ENCODE measurements at places on chromosomes 12 and 14. TPM values are rescaled to one million over a fixed set of nuclear protein-coding genes. Genes with fewer than 3 reads are reported as not detected.

Gene KRT82
- total RNA-seq = not detected

- H3K27me3 ChIP-seq = no peaks in the 10 kb centered on the region
- peak overlapping the region; percentile 80 for H3K27ac ChIP-seq
- H3K4me3 ChIP-seq = peak overlapping the region; percentile 84
Measured at GRCh38 chr12:6767353-6768319, 1.5 kb downstream of the PTMS start.

DNA sequence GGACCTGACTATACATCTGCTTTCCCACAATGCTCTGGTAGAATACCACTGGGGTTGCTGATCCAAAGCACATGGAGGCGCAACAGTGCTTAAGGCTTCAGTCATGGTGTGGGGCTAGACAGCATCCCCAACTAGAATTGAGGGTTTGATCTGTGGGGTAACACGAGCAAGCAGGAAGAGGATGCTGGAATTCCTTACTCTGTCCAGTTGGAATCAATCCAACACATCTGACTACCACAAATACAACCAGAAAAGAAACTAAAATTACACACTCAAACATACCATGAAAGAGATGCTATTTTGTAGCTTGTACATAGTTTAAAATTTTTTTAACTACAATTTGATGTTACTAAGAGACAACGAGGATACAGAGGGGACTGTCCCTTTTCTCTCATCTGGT, 40.4 kb upstream of the GTF2A1 start:
- H3K4me3 ChIP-seq = no peak overlapping the region
- H3K36me3 ChIP-seq = no peaks in the 10 kb centered on the region
- no peak for DNase-seq
- H3K4me1 ChIP-seq = no peaks in the 10 kb centered on the region

GRCh38 chr14:74964787-74965485, 9.5 kb upstream of the PGF start:
- no peaks in the 10 kb centered on the region for H3K36me3 ChIP-seq
- no peak overlapping the region for H3K4me3 ChIP-seq
- no peaks in the 10 kb centered on the region for H3K27me3 ChIP-seq

DNA sequence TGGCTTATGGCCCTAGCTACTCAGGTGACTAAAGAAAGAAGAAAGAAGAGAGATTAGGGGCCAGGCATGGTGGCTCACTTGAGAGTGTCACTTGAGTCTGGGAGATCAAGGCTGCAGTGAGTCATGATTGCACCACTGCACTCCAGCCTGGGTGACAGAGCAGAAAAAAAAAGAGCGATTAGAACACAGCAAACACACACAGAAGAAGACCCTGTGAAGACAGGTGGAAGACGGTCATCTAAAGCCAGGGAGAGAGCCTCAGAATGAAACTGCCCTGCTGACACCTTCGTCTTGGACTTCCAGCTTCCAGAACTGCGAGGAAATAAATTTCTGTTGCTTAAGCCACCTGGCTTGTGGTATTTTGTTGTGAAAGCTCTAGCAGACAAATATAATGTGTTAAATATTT, 17.5 kb upstream of the PPP1CC start:
- no peaks in the 10 kb centered on the region for H3K36me3 ChIP-seq
- H3K27me3 ChIP-seq = no peaks in the 10 kb centered on the region
- no peak overlapping the region for H3K27ac ChIP-seq
- H3K4me1 ChIP-seq = no peaks in the 10 kb centered on the region
- no peak for DNase-seq
- no peak overlapping the region for H3K4me3 ChIP-seq

DNA sequence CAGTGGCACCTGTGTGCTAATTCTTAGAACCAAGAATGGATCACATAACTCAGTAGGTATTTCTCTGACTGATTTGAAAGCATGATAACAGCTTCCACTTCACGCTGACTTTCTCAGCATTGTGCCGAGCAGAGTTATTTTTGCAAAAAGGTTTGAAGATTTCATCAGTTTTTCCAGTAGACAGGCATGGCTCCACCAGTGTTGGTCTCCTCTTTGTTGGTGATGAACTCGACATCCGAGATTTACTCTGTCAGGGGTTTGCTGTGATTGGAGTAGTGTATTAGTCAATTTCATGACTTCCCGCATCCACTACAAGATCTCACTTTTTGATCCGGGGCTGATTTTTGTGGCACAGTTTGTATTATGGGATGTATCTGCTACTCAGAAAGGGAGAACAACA, 85.3 kb downstream of the PRKCH start:
- DNase-seq = no peak
- H3K27ac ChIP-seq = no peak overlapping the region
- no peaks in the 10 kb centered on the region for H3K36me3 ChIP-seq
- no peak overlapping the region for H3K4me3 ChIP-seq

Gene TMEM253
- 0.17 TPM for total RNA-seq

DNA sequence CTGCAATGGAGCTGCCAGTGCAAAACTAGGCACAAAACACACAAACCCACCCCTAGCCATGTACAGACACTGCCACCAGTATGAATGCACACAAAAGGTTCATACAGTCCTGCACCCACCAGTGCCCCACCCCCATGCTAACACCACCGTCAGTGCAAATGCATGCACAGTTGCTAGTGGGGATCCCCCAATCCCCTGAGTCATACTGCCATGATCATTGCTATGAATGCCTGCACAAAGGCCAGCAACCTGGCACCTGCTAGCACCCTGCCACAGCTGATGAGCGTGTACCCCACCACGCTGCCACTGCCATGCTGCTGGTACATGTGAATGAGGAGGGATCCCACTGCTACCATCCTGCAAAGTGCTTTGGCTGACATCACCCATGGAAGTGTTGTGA, 23.9 kb downstream of the PZP start:
- no peaks in the 10 kb centered on the region for H3K4me1 ChIP-seq
- H3K27ac ChIP-seq = no peak overlapping the region
- no peak overlapping the region for H3K4me3 ChIP-seq
- DNase-seq = no peak

GRCh38 chr12:48816143-48816854, 2.0 kb upstream of the CACNB3 start:
- H3K27ac ChIP-seq = no peak overlapping the region
- peak overlapping the region; percentile 87 for H3K4me3 ChIP-seq
- peaks cover 17% of the 10 kb centered on the region for H3K27me3 ChIP-seq
- H3K4me1 ChIP-seq = peaks cover 7% of the 10 kb centered on the region
- H3K36me3 ChIP-seq = no peaks in the 10 kb centered on the region
- no peak for DNase-seq

DNA sequence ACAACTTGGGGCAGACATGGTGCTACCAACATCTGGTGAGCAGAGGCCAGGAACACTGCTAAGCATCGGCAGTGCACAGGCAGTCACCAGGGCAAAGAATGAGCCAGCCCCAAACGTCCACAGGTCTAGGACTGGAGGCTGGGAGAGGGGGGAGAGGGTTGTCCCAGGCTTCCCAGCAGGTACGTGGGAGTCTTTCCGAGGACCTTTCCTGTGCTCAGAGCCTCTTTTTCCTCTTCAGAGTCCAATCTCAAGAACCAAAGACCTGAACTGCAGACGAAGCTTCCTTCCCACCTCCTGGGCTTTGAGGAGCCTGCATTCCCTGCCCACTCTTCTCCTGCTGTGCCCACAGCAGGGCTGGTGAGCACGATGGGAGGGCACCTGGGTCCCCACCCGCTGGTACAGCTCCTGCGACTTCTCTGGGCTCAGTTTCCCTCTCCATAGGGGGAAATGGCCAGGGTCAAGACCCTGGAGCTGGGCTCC, 48.7 kb downstream of the DLK1 start:
- H3K4me3 ChIP-seq = no peak overlapping the region
- H3K27ac ChIP-seq = no peak overlapping the region
- no peaks in the 10 kb centered on the region for H3K27me3 ChIP-seq
- no peak for DNase-seq
- H3K4me1 ChIP-seq = peaks cover 13% of the 10 kb centered on the region

Gene IGF1
- 15.0 TPM for total RNA-seq

DNA sequence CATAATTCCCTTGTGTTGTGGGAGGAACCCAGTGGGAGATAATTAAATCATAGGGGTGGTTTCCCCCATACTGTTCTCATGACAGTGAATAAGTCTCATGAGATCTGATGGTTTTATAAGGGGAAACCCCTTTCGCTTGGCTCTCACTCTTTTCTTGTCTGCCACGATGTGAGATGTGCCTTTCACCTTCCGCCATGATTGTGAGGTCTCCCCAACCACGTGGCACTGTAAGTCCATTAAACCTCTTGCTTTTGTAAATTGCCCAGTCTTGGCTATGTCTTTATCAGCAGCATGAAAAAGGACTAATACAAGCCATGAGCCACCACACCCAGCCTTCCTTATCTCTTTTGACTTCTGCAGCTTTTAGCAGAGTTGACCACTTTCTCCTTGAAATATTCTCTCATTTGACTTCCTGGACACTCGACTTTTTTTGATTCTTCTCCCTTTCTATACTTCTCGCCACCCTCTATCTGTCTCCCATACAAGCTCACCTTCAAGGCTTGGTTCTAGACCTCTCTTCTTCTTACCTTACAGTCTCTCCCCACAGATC, 2.3 kb downstream of the MTERF2 start:
- peak overlapping the region; percentile 92 for H3K4me3 ChIP-seq
- DNase-seq = no peak
- H3K27ac ChIP-seq = no peak overlapping the region
- no peaks in the 10 kb centered on the region for H3K36me3 ChIP-seq

Gene GALNT8
- total RNA-seq = 0.89 TPM

- no peak overlapping the region for H3K4me3 ChIP-seq
- no peak overlapping the region for H3K27ac ChIP-seq
- DNase-seq = no peak
- no peaks in the 10 kb centered on the region for H3K36me3 ChIP-seq
- no peaks in the 10 kb centered on the region for H3K27me3 ChIP-seq
- no peaks in the 10 kb centered on the region for H3K4me1 ChIP-seq
Measured at GRCh38 chr12:119914666-119915065, 37.5 kb upstream of the CIT start.

Gene IL31
- not detected for total RNA-seq

Gene TAS2R8
- not detected for total RNA-seq

DNA sequence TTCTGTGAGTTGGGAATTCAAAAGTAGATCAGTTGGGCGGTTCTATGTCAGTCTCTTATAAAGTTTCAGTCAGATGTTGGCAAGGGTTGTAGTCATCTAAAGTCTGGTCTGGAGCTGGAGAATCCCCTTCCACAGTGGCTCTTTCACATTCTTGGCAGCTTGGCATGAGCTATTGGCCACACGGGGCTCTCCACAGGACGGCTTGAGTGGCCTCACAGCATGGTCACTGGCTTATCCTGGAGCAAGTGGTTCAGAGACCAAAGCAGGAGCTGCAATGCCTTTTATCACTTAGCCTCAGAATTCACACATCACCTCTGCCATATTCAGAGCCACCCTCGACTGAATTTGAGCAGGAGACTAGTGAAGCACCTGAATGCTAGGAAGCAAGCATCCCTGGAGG, 7.1 kb upstream of the KICS2 start:
- H3K4me1 ChIP-seq = no peaks in the 10 kb centered on the region
- no peak overlapping the region for H3K4me3 ChIP-seq
- no peak for DNase-seq
- no peaks in the 10 kb centered on the region for H3K27me3 ChIP-seq
- no peaks in the 10 kb centered on the region for H3K36me3 ChIP-seq

Gene FAM90A1
- not detected for total RNA-seq

DNA sequence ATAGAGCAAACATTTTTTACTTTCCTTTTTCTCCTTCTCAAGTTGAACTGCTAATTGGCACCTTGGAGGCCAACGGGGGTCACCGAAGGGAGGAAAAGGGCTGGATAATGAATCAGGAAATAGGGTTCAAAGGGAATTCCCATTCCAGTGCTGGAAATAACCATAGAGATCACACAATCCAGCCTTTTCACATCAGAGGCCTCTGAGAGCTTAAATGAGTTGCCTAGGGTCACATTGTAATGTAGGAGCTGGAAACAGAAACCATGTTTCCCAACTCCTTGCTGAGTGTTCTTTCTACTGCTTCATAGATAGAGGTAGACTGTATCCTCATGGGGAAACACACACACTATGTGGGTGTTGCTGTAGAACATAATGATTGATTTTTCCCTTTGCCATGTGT, 60.6 kb upstream of the DDHD1 start:
- H3K4me3 ChIP-seq = no peak overlapping the region
- H3K27me3 ChIP-seq = no peaks in the 10 kb centered on the region
- no peak for DNase-seq
- H3K36me3 ChIP-seq = no peaks in the 10 kb centered on the region

Gene RNF212B
- total RNA-seq = not detected

Gene RIN3
- total RNA-seq = 5.8 TPM

Gene AMDHD1
- 1.0 TPM for total RNA-seq

Gene ZDHHC22
- not detected for total RNA-seq
